ENCODE measurements at places on chromosomes 7 and 10.

GRCh38 chr7:71429083-71429482 lies 297.1 kb downstream of the GALNT17 start:
- DNase-seq = no peak

- DNase-seq = no peak
These were observed 33.3 kb downstream of the ITPRIP start for GRCh38 chr10:104304927-104305326.

DNA sequence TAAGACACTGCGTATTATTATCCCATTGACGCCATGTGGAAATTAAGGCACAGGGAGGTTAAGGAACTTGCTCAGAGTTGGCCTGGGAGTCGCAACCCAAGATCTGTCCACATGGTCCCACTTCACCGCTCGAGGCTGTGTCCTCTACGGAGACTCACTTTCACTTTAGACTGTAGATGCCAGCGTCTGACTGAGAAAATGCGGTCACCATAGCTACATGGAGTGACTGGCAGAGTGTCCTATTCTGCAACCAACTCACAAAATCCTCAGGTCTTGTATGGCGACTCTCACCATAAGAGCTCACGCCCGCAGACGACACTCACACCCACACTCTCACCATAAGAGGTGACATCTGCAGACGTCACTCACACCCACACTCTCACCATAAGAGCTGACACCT lies 257.9 kb downstream of the PTPRN2 start:
- no peak for DNase-seq

DNA sequence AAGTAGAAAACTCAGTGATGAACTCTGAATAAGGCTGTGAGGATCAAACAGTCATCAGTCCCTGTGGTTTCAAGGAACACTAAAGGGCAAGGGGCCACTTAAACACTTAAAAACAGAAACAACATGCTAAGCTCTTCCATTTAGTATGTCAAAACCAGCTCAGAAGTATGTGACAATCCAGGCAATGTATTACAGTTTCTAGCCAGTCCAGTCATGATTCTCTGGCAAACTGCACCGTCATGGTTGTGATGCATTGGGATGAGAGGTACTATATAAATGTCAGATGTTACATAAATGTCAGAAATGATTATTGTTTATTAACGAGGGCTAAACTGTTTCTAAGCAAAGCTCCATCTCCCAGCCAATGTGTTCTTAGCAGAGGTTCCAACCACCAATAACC lies 4.7 kb upstream of the CREB5 start:
- DNase-seq = peak; percentile 46

DNA sequence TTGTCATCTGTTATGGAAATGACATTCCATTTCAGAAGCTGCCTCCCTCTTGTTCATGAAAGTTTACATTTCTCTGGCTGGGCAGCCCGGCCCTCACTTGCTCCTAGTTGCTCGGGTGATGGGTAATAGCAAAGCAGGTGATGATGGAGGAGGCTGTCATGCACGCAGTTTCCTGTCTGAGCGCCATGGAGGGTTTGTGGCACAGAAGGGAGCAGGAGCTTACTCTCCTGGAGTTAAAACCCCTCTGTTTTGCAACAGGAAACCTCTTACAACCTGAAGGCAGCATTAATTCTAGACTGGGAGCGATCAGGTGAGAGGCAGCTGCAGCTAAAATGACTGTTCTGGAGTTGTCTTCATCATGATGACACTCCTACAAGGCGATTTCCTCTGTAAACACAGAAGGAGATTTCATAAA lies 34.1 kb upstream of the MKI67 start:
- no peak for DNase-seq

DNA sequence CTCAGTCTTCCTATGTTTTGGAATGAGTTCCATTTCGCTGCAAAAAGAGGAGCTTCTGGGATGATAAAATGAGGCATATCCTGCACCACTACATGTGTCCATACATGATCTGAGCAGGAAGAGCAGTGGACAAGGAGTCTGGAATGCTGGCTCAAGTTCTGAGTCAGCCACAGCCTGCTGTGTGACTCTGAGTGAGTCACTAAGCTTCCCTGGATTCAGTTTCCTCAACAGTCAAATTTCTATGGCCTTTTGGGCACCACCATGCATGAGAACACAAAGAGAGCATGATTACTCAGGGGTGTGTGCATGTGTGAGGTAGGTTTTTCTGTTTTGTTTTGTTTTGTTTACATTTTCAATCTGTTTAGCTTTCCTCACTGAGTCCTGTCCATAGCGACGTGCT lies 254.6 kb downstream of the ANKRD30A start:
- peak; percentile 0 for DNase-seq

DNA sequence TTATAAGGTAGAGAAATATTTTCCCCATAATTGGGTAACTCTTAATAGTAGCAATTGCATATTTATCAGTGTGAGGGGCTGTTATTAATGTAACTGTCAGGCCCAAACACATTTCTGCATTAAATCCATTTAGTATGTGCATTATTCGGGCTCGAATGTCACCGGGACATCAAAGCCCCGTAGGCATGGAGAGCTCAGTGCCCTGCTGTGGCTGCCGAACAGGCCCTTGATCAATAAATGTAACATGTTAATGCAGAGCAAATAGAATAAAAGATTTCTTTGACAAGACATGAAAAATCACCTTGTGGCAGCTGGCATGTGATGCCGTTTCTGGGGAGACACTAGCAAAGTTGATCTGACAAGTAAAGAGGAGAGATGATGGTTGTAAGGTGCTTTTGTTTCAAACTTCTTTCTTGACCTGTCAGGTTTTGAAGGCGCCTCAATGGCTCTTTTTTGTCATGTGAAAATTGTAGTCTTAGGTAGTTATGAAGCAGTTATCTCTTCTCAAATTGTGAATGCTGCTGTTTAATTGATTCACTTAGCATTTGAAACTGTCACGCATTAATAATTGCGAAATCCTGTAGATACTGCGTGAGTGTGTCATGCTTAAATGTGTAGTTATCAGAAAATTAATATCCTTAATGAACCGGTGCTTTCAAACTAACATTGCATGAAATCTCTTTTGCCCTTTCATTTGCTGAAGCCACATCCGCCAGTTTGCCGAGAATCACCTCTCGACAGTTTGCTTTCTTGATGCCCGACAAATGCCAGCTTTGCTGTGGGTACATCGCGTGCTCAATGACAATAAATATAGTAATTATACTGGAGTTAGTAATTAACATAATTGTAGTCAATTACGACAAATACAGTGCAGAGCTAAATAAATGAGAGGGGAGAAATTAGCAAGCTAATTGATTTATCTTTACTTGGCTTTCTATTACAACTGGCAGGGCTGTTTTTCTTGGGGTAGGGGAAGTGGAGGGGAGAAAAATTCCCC lies 19.5 kb downstream of the LRMDA start:
- no peak for DNase-seq

DNA sequence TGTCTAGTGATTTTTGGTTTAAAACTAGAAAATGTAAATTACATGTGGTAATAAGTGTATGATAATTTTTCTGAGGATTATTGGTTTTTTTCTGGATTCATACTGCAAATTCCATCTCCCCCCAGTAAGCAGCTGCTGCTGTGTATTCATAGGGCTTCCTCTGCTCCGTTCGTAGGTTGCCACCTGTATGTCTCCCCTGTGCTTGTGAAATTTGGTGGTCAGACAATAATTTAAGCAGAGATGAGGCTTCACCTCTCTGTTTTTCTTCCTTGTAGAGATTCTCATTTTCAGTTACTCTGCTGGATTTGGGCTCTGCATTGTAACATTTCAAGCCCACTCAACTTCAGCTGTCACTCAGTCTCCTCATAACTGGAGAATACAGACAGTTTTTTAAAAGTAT lies 50.9 kb downstream of the FOXI2 start:
- DNase-seq = no peak

- no peak for DNase-seq
These were observed 16.9 kb upstream of the OTUD1 start for GRCh38 chr10:23422003-23422411.

GRCh38 chr7:4386190-4386589 lies 295.9 kb upstream of the FOXK1 start:
- DNase-seq = no peak

DNA sequence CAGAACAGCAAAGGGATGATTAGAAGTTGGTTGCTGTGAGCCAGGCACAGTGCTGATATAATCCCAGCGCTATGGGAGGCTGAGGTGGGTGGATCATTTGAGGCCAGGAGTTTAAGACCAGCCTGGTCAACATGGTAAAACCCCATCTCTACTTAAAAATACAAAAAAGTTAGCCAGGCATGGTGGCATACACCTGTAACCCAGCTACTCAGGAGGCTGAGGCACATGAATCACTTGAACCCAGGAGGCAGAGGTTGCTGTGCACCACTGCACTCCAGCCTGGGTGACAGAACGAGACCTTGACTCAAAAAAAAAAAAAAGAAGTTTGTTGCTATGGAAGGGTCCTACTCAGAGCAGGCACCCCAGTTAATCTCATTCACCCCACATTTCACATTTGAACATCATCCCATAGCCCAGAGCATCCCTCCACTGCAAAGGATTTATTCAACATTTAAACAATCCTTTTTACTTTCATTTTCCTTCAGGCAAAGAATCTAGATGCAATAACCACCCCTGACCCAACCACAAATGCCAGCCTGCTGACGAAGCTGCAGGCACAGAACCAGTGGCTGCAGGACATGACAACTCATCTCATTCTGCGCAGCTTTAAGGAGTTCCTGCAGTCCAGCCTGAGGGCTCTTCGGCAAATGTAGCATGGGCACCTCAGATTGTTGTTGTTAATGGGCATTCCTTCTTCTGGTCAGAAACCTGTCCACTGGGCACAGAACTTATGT lies 4.1 kb downstream of the IL6 start:
- peak; percentile 79 for DNase-seq

DNA sequence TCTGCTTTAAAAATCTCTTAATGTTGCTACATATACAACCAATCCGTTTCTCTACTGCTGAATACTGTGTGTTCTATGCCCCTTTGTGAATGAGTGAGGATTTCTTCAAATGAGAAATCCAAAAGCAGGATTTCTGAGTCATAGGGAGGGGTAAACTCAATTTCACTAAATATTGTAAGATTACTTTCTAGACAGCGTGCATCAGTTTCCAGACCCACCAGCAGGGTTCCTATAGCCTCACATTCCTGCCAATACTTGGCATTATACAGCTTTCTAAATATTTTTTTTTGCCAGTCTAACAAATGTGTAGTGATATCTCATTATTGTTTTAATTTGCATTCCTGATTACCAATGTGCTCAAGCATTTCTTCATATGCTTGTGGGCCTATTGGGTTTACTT lies 35.5 kb downstream of the GPR158 start:
- no peak for DNase-seq

GRCh38 chr10:124389613-124390361 lies 28.9 kb downstream of the OAT start:
- no peak for DNase-seq

DNA sequence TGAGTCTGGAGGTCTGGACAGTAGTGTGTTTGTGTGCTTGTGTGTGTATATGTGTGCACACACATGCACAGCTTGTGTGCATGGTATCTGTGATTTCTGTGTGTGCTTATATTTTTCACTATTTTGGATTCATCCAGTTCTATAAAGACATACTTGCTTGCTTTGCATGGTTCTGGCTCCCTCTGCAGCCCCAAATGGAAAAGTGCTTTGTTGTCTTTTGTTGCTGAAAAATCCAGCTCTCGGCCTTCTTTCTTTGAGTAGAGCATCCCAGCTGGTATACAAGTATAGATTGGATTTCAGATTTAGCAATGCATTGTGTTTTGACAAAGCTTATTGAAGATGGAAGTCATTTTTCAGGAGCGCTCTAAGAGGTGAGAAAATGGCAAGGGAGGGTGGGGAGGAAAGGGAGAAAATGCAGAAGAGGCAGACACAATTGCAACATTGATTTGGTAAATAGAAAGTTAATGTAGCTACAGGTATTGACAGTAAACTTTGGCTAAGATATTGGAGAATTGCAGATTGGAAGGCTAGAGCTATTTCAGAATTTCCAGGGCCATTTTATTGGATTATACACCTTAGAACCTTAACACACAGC lies 333.9 kb downstream of the AUTS2 start:
- peak; percentile 51 for DNase-seq

GRCh38 chr7:138429577-138430250 lies 30.3 kb upstream of the TRIM24 start:
- DNase-seq = no peak

DNA sequence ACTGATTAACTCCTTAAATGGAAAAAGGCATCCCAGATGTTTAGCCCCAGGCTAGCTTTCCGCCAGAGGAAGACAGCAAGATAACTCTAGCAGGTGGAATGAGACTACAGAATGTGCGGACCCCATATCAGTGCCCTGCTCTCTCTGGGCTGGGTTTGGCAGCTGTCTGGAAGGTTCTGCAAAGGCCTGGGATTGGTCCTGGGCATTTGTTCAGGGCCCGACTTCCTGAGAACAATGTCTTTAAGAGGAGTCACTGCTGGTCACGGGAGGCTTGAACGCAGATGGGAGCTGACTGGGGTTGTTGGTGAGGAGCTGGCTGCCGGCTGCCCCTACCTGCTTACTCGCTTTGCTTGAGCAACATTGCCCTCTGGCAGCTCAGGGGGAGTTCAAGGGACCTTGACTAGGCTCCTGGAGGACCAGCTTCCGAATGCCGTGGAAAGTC lies 130.6 kb upstream of the BTBD16 start:
- DNase-seq = peak; percentile 57
